ENCODE measurements at places on chromosomes 16 and 17.

DNA sequence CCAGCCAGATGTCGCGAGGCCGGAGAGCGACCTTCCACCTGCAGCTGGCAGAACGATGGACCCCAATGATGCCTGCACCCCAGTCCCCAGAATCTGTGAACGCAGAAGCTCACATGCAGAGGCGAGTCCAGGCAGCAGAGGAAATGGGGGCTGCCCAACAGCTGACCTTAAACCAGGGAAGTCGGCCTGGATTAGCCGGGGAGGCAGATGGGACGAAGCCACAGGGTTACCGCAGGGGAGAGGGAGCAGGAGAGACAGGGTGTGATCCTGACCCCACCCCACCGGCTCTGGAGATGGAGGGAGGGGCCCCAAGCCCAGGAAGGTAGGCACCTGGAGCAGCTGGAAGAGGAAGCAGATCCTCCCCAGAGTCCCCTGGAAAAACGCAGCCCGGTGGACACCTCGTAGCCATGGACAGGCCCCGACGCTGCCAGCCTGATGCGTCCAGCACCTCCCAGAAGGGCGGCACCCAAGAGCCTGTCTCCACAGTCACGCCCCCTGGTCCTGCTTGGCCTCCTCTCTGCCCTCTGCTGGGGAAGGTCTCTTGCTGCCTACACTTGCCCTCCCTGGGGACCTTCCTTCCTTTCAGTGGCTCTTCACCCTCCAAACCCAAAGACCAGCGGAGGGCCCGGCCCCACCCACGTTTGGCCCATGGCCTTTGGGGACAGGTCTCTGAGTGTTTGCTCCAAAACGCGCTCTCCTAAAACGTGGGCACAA lies 37.3 kb downstream of the PIEZO1 start:
- DNase-seq = no peak

DNA sequence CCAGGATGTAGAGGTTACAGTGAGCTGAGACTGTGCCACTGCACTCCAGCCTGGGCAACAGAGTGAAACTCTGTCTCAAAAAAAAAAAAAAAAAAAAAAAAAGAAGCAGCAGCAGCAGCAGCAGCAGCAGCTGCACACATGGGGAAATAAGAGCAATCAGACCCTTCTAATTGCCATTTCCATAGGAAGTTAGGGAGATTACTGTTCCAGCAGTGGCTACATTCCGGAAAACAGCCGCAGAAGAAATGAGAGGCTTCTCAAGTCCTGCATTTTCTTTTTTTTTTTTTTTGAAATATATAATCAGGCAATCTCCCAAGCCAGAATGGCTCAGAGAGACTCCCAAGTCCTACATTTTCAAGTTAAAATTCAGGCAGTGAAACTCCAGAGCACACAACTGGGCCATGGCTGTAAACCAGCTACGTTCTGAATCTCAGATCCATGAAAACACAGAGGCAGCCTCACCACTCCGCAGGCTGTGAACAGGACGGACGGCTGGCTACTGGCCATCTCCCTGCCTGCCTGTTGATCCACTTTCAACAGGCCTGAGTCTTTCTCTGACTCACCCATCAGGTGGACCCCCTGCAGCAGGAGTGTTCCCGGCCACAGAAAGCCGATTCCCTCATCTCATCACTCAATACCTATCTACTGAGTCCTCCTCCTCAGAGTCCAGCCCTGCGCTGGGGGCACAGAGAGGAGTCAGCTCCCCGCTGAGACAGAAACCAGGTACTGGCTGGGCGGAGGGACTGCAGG lies 15.0 kb downstream of the TRPV1 start:
- DNase-seq = no peak

- DNase-seq = no peak
Observed at GRCh38 chr16:16164243-16164642, 59.1 kb downstream of the ABCC6 start.

- DNase-seq = no peak
Observed at GRCh38 chr16:89711601-89712273, 9.0 kb downstream of the VPS9D1 start.
